Right lobe of liver (tissue), 6 donors: ENCODE measurements at places on chromosomes 7 and 10. TPM values are rescaled to one million over a fixed set of nuclear protein-coding genes. Genes with fewer than 3 reads are reported as not detected.

DNA sequence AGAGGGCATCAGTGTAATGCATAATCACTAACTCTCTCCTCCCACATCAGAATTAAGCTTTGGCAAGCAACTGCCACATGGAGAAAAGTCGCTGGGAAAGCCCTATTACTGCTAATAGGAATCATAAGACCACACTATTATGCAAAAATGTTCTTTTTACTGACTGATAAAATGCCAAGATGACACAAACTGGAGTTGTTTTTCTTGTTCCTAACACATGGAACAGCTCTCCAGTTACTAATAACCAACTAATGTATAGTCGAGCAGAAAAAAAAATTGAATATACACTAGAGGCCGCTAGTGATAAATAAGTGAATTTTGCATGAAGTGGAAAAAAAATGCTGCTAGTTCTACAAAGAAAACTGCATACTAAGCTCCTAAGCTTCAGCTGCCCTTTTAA lies 165.6 kb downstream of the TPK1 start:
- H3K4me3 ChIP-seq: no peak overlapping the region
- DNase-seq: no peak
- H3K27ac ChIP-seq: no peak overlapping the region
- no peaks in the 10 kb centered on the region for H3K36me3 ChIP-seq
- H3K4me1 ChIP-seq: no peaks in the 10 kb centered on the region

TMEM213 gene
- total RNA-seq: not detected

DNA sequence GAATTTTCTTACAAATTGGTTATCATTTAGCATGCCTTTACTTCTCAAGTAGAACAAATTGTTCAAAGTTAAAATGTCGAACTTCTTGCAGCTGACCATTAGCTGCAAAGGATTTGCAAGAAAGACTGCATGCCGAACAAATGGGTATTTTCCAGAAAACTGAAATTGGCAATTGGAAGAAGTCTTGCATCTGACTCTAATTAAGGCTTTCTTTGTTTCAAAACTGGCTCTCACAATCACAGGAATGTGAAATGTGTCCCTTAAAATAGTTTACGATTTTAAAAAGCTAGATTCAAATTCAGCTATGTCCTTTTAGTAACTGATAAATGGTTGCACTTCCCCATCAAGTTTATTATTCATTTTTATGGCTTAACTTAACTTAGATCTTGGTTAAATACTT lies 207.9 kb downstream of the ARL4A start:
- no peaks in the 10 kb centered on the region for H3K4me1 ChIP-seq
- H3K36me3 ChIP-seq: no peaks in the 10 kb centered on the region
- H3K27me3 ChIP-seq: no peaks in the 10 kb centered on the region

DNA sequence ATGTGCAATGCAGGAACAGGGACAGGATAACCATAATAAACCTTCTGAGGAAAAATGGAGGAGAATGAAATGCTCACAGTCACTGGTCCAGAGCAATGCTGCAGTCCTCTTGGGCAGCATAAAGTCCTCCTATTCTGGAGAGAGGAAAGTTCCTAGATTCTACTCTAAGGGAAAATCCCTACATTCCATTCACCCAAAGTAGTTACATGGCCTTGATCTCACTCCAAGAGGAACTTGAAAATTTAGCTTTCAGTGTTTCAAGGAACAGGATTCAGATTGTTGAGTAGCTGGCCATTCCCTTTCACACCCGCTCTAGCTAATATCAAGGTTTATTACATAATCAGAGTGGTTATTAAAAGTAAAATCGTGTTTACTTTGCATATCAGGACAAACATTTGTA lies 168.3 kb downstream of the CHRM2 start:
- no peak overlapping the region for H3K4me3 ChIP-seq
- no peak for DNase-seq
- H3K27ac ChIP-seq: no peak overlapping the region
- no peaks in the 10 kb centered on the region for H3K27me3 ChIP-seq
- H3K36me3 ChIP-seq: no peaks in the 10 kb centered on the region

DNA sequence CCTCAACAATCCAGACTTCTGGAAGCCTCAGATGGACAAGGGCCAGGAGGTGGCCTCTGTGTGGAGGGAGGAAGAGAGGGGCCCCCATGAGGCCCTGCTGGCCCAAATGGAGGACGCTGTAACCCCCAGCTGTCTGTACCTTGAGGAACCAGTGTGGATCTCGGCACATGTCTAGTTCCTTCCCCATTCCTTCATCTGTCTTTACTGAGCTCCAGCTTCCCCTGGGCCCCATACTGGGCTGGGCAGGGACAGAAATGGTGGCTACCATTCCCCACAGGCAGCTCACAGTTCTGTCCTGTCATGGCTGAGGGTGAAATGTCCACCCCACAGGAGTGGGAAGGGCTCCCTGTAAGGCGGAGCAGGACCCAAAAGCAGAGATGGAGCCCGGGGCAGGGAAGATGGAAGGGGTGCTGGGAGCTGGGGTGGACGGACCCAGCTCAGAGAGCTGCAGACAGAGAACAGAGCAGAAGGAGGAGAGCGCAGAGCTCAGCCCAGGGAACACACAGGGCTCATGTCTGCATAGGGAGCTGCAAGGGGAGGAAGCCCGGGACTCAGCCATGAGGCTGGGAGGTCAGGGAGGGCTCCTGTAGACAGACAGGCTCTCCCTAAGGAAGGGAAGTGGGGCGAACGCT lies 22.8 kb downstream of the ANTXRL start:
- H3K27me3 ChIP-seq: no peaks in the 10 kb centered on the region
- no peak for DNase-seq
- no peaks in the 10 kb centered on the region for H3K4me1 ChIP-seq
- H3K27ac ChIP-seq: no peak overlapping the region
- no peaks in the 10 kb centered on the region for H3K36me3 ChIP-seq
- no peak overlapping the region for H3K4me3 ChIP-seq

GRCh38 chr7:41917-42565 lies 150.3 kb upstream of the FAM20C start:
- H3K4me3 ChIP-seq: no peak overlapping the region
- H3K27me3 ChIP-seq: no peaks in the 10 kb centered on the region
- no peaks in the 10 kb centered on the region for H3K36me3 ChIP-seq
- no peak overlapping the region for H3K27ac ChIP-seq
- no peak for DNase-seq

GRCh38 chr10:51092402-51092801 lies 18.1 kb downstream of the PRKG1 start:
- no peaks in the 10 kb centered on the region for H3K36me3 ChIP-seq
- no peak overlapping the region for H3K4me3 ChIP-seq
- peak; percentile 65 for DNase-seq
- no peaks in the 10 kb centered on the region for H3K4me1 ChIP-seq
- no peaks in the 10 kb centered on the region for H3K27me3 ChIP-seq

- no peak overlapping the region for H3K4me3 ChIP-seq
- no peaks in the 10 kb centered on the region for H3K27me3 ChIP-seq
- H3K36me3 ChIP-seq: no peaks in the 10 kb centered on the region
- DNase-seq: no peak
Measured at GRCh38 chr7:109901926-109902325, 1189.0 kb upstream of the LRRN3 start.

- H3K27ac ChIP-seq: no peak overlapping the region
- DNase-seq: no peak
- H3K36me3 ChIP-seq: no peaks in the 10 kb centered on the region
- H3K4me1 ChIP-seq: no peaks in the 10 kb centered on the region
- no peak overlapping the region for H3K4me3 ChIP-seq
- no peaks in the 10 kb centered on the region for H3K27me3 ChIP-seq
Measured at GRCh38 chr7:18384491-18385143, 110.9 kb upstream of the HDAC9 start.

- H3K4me1 ChIP-seq: no peaks in the 10 kb centered on the region
- H3K36me3 ChIP-seq: no peaks in the 10 kb centered on the region
- no peak for DNase-seq
Measured at GRCh38 chr7:106866298-106867281, 1.5 kb downstream of the PIK3CG start.

DNA sequence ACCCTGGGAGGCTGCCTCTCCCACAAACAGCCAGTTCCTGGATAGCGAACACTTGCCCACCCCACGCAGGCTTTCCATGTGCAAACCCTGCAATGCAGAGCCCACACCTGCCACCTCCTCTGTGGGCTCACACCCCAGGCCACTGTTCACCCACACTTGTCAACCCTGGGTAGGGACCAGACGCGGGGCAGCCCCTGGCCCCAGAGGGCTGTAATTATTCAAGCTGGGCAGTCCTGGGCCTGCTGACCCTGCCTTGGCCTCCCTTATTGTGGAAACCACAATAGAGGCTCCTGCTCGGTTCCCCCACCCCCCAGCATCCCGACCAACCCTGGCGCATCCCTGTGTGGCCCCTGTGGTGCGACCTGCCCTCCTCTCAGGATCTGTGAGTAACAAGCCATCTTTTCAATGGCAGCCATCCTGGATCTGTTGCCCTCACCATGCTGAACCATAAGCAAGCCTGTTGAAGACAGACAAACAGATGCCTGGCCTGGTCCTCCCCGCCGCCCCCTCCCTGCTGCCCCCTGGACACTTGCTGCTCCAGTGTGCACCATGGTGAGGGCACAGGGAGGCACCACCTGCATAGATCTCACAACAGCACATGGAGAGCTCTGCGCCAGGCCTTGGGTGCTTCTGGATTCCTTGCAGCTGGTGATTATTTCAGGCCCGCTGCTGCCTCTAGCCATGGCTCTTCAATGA lies 15.8 kb upstream of the UBE3C start:
- H3K36me3 ChIP-seq: no peaks in the 10 kb centered on the region
- no peak overlapping the region for H3K27ac ChIP-seq
- no peak overlapping the region for H3K4me3 ChIP-seq

CLCN1 gene
- not detected for total RNA-seq

CLIP2 gene
- 3.2 TPM for total RNA-seq

DNA sequence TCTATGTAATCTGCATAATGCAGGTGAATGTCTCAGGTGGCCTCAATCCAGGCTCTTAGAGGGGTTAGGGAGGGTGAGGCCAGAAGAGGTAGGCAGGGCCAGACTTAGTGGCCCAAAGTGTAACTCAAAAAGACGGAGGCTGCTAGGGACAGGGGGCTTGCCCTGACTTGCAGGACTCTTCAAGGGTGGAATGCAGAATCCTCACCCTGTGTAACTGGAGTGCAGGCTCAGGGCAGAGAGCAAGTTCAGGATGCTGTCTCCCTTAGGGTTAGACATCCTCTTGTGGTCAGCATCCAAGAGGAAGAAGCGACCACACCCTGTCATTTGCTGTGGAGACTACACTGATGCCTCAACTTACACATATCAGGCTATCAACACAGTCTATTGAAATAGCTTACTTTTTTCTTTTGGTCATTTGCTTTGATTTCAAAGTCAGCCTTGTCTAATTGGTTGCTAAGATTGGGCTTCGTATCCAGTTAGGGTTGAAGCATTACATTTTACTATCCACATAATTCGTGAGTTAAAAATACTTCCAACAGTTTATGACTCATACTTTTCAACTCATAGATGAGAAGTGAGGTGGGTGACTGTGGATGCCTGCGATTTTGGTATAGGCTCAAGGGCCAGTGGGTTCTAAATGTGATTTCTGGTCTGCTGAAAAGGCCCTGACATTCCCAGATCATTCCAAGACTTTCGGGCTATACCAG lies 563.6 kb downstream of the SUGCT start:
- H3K4me1 ChIP-seq: no peaks in the 10 kb centered on the region
- H3K36me3 ChIP-seq: no peaks in the 10 kb centered on the region
- H3K27me3 ChIP-seq: no peaks in the 10 kb centered on the region
- DNase-seq: no peak

- H3K4me3 ChIP-seq: no peak overlapping the region
- no peak overlapping the region for H3K27ac ChIP-seq
- H3K4me1 ChIP-seq: no peaks in the 10 kb centered on the region
- DNase-seq: no peak
- no peaks in the 10 kb centered on the region for H3K27me3 ChIP-seq
Measured at GRCh38 chr10:17453035-17453372, 1.4 kb downstream of the ST8SIA6 start.

UNCX gene
- not detected for total RNA-seq

FAM25G gene
- not detected for total RNA-seq

DNA sequence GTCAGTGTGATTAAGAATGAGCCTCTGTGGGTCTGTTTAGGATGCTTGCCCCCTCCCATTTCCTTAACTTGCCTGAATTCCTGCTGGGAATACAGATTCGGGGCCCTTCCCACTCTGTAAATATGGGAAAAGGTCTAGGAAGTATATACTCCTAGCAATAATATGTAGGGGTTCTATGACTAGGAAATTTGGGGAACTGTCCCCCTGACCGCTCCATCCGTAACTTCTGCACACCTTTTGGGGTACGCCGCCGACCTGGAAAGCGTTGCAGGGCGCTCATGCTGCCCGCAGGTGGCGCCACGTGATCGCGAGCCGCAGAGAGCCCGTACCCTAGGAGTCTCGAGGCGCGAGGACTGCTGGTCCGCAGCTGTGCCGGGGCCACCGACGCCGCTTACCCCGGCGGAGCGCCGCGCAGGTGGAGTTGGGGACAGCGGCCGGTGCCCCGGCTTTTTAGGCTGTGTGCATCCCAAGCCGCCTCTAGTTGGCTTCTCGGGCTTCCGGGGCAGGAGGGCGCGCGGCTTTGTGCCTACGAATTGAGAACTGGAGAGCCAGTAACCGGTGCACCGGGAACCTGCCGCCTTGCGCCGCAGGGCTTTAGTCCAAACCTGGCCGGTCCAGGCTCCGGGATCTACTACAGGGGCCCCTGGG lies 656 bp upstream of the CNNM2 start:
- H3K4me1 ChIP-seq: peaks cover 10% of the 10 kb centered on the region
- H3K27ac ChIP-seq: peak overlapping the region; percentile 85
- H3K27me3 ChIP-seq: no peaks in the 10 kb centered on the region
- DNase-seq: peak; percentile 84
- H3K36me3 ChIP-seq: no peaks in the 10 kb centered on the region
- peak overlapping the region; percentile 90 for H3K4me3 ChIP-seq

PRR15 gene
- not detected for total RNA-seq

DNA sequence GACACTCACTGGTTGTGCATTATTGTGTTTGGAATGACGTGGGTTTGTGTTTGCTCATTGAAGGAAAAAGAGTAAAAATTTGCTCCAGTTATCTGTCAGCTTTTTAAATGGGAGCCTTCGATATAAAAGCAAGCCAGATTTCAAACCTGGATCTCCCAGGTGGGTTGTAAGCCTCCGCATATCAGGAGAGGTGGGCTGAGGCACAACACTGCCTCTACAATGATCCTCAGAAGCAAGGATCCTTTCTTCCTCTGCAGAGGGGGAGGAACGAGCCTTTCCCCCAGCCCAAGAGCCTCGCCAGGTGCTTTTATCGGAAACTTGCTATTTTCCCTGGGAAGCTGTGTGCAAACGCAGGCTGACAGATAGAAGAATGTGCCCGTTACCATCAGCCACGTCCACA lies 331.0 kb upstream of the MGMT start:
- no peaks in the 10 kb centered on the region for H3K27me3 ChIP-seq
- H3K27ac ChIP-seq: no peak overlapping the region
- no peak for DNase-seq
- H3K36me3 ChIP-seq: no peaks in the 10 kb centered on the region

GRCh38 chr7:52053525-52053924 lies 736.9 kb upstream of the COBL start:
- no peaks in the 10 kb centered on the region for H3K4me1 ChIP-seq
- no peaks in the 10 kb centered on the region for H3K36me3 ChIP-seq
- no peaks in the 10 kb centered on the region for H3K27me3 ChIP-seq
- DNase-seq: no peak
- no peak overlapping the region for H3K4me3 ChIP-seq
- no peak overlapping the region for H3K27ac ChIP-seq

GRCh38 chr10:102400598-102401341 lies 5.3 kb downstream of the NFKB2 start:
- DNase-seq: no peak
- H3K27me3 ChIP-seq: no peaks in the 10 kb centered on the region
- H3K4me1 ChIP-seq: no peaks in the 10 kb centered on the region
- H3K27ac ChIP-seq: no peak overlapping the region

STEAP4 gene
- 158 TPM for total RNA-seq

GRCh38 chr10:121926157-121926556 lies 1.7 kb downstream of the ATE1 start:
- no peaks in the 10 kb centered on the region for H3K27me3 ChIP-seq
- H3K36me3 ChIP-seq: peaks cover 11% of the 10 kb centered on the region
- H3K4me3 ChIP-seq: peak overlapping the region; percentile 92
- peak overlapping the region; percentile 98 for H3K27ac ChIP-seq

CFAP43 gene
- 0.11 TPM for total RNA-seq
